ENCODE measurements at places on chromosomes 3 and 15. TPM values are rescaled to one million over a fixed set of nuclear protein-coding genes. Genes with fewer than 3 reads are reported as not detected.

- no peaks in the 10 kb centered on the region for H3K27me3 ChIP-seq
- H3K27ac ChIP-seq, result no peak overlapping the region
- H3K36me3 ChIP-seq, result no peaks in the 10 kb centered on the region
- no peaks in the 10 kb centered on the region for H3K4me1 ChIP-seq
- no peak for DNase-seq
These were observed 85.6 kb downstream of the RAP2B start for GRCh38 chr3:153247331-153248330.

PLD1 gene
- 108 TPM for total RNA-seq

ARGFX gene
- not detected for total RNA-seq

XCR1 gene
- total RNA-seq, result not detected

- H3K27ac ChIP-seq, result peak overlapping the region; percentile 50
- peaks cover 37% of the 10 kb centered on the region for H3K4me1 ChIP-seq
- no peak overlapping the region for H3K4me3 ChIP-seq
- H3K36me3 ChIP-seq, result no peaks in the 10 kb centered on the region
These were observed 9.0 kb downstream of the PPCDC start for GRCh38 chr15:75032395-75032794.

- H3K36me3 ChIP-seq, result no peaks in the 10 kb centered on the region
- H3K27ac ChIP-seq, result no peak within 1 kb of the TSS
- no peak for DNase-seq
- no peaks in the 10 kb centered on the region for H3K27me3 ChIP-seq
- H3K4me1 ChIP-seq, result no peaks in the 10 kb centered on the region
These were observed at the start of gene GCSAM for GRCh38 chr3:112132975-112133448. TSS of gene GCSAM (minus strand) at chr3:112133248. CDS start at chr3:112133120, 128 bp downstream.

WDR49 gene
- not detected for total RNA-seq

DPPA2 gene
- not detected for total RNA-seq

UPK1B gene
- total RNA-seq, result not detected

C3orf20 gene
- total RNA-seq, result not detected

DNA sequence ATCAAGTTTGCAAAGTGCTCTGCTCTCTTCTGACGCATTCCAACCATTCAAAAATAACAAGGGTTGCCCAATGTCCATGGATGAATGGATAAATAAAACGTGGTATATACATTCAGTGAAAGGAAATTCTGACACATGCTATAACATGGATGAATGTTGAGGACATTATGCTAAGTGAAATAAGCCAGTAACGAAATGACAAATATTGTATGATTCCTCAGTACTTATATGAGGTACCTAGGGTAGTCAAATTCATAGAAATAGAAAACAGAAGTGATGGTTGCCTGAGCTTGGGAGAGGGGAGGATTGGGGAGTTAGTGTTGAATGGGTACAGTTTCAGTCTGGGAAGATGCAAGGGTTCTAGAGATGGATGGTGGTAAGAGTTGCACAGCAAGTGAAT, 33.9 kb downstream of the SH3BP5 start:
- H3K4me3 ChIP-seq, result no peak overlapping the region
- H3K27ac ChIP-seq, result no peak overlapping the region
- H3K27me3 ChIP-seq, result no peaks in the 10 kb centered on the region
- no peak for DNase-seq

GRCh38 chr3:126355777-126356372, 1.3 kb downstream of the KLF15 start:
- DNase-seq, result peak; percentile 90
- no peak overlapping the region for H3K27ac ChIP-seq
- no peak overlapping the region for H3K4me3 ChIP-seq
- no peaks in the 10 kb centered on the region for H3K36me3 ChIP-seq
- H3K4me1 ChIP-seq, result peaks cover 12% of the 10 kb centered on the region

DNA sequence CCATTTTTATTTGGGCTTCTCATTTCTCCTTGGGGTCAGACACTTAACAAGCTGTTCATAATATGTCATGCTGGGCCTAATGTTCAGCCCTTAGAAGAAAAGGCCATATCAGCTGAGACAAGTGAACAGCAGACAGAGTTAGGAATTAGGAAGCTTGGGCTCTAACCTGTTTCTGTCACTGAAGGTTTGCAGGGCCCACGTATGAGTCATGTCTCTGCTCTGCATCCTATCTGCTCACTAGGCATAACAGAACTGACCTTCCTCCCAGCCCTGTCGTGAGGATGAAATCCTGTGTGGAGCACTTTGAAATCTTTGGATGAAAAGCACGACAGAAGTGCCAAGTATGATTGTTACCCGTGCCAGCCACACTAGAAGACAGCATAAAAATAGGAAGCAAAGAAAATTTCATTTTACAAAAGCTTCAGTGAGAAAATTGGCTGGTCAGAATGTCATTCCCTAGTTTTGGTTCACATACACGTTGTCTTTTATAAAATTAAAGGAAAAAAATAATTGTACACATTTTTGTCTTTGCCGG, 26.5 kb upstream of the CD47 start:
- H3K27me3 ChIP-seq, result no peaks in the 10 kb centered on the region
- H3K4me3 ChIP-seq, result no peak overlapping the region
- no peak for DNase-seq

DNA sequence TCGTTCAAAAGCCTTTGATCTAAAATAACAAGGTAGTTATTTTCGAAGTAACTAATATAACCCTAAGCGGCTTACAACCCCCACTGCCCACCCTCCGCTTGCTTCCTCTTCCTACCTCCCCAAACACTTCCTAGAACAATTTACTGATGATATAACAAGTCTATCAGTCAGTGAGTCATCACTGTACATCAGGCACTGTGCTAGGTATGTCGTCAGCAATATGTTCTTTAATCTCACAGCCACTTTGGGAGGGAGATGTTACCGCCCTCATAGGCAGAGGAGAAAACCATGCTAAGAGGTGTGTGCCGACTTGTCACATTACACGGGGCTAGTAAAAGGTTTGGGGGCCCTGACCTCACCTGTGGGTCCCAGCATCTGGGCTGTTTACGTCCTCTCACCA, 381.8 kb downstream of the EPHB1 start:
- no peak overlapping the region for H3K4me3 ChIP-seq
- H3K4me1 ChIP-seq, result no peaks in the 10 kb centered on the region
- H3K27ac ChIP-seq, result no peak overlapping the region
- H3K36me3 ChIP-seq, result no peaks in the 10 kb centered on the region

GRCh38 chr15:48842501-48842900, 31.6 kb upstream of the CEP152 start:
- no peak for DNase-seq
- no peaks in the 10 kb centered on the region for H3K4me1 ChIP-seq
- H3K27me3 ChIP-seq, result no peaks in the 10 kb centered on the region
- H3K27ac ChIP-seq, result no peak overlapping the region
- no peaks in the 10 kb centered on the region for H3K36me3 ChIP-seq
- no peak overlapping the region for H3K4me3 ChIP-seq

DNA sequence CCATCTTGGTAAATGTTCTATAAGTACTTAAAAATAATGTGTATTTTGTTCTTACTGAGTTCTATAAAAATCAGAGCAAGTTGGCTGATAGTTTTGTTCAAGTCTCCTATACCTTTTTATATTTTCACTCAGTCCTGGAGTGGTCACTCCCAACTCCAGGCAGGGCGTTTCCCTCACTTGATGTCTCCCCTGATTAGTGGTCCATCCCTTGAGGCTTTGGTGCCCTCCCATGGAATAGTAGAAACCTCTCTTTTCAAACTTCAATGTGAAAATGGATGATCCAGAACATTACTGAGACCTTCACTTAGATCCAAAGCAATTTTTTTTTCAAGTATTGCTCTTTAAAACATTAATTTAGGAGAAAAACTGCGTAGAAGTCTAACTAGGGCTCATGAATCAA, 25.0 kb upstream of the SCN10A start:
- DNase-seq, result peak; percentile 33
- H3K4me3 ChIP-seq, result no peak overlapping the region
- no peak overlapping the region for H3K27ac ChIP-seq
- H3K27me3 ChIP-seq, result peaks cover 3% of the 10 kb centered on the region
- no peaks in the 10 kb centered on the region for H3K36me3 ChIP-seq

GRCh38 chr3:30578986-30579579, 27.3 kb upstream of the TGFBR2 start:
- no peaks in the 10 kb centered on the region for H3K27me3 ChIP-seq
- no peak overlapping the region for H3K4me3 ChIP-seq
- no peaks in the 10 kb centered on the region for H3K36me3 ChIP-seq
- no peaks in the 10 kb centered on the region for H3K4me1 ChIP-seq

ESYT3 gene
- not detected for total RNA-seq

RASSF1 gene
- 27.0 TPM for total RNA-seq

GRCh38 chr15:39857132-39857531, 62.9 kb downstream of the GPR176 start:
- no peaks in the 10 kb centered on the region for H3K36me3 ChIP-seq
- H3K27ac ChIP-seq, result no peak overlapping the region
- no peak overlapping the region for H3K4me3 ChIP-seq

- H3K36me3 ChIP-seq, result no peaks in the 10 kb centered on the region
- no peak overlapping the region for H3K4me3 ChIP-seq
- peak; percentile 22 for DNase-seq
These were observed 161.6 kb upstream of the PDZRN3 start for GRCh38 chr3:73786321-73786807.

DNA sequence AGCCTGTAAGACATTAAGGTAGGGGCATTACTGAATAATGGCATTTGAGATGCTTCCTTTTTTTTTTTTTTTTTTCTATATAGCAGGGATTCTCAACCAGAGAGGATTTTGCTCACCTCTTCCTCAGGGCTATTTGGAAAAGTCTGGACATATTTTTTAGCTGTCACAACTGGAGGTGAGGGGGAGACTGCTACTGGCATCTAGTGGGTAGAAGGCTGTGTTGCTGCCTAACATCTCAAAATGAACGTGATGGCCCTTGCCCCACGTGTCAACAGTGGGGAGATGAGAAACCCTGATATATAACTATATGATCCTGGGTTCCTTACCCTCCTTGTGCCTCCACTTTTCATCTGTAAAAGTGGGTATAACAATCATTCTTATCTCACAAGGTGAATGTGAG, 71.9 kb downstream of the CADPS start:
- no peaks in the 10 kb centered on the region for H3K27me3 ChIP-seq
- no peak overlapping the region for H3K4me3 ChIP-seq
- H3K4me1 ChIP-seq, result no peaks in the 10 kb centered on the region
- H3K27ac ChIP-seq, result no peak overlapping the region
- no peak for DNase-seq
- no peaks in the 10 kb centered on the region for H3K36me3 ChIP-seq

DNA sequence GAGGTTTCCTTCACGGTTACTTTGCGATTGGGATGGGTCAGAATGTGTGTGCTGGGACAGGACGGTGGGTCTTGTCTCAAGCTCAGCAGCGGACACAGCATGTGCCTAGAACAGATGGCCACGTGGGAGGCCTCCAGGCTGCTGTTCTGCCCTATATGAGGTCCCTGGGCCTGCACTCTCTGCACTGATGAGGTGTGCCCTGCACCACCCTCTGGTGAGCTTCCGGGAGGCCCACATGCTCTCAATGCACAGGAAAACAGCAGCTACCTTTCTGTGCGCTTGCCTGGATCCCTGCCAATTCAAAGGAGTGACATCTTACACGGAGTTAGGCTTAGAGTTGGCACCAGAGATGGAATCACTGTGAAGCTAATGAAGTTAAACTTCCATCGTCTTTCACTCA, 59.8 kb downstream of the BOC start:
- H3K36me3 ChIP-seq, result no peaks in the 10 kb centered on the region
- H3K27ac ChIP-seq, result no peak overlapping the region
- peaks cover 2% of the 10 kb centered on the region for H3K27me3 ChIP-seq
- H3K4me1 ChIP-seq, result peaks cover 3% of the 10 kb centered on the region
- no peak for DNase-seq

CYP1A2 gene
- total RNA-seq, result not detected

CIB2 gene
- 4.0 TPM for total RNA-seq

GRCh38 chr3:112751564-112752512, 94.8 kb downstream of the CD200R1L start:
- no peak overlapping the region for H3K27ac ChIP-seq
- no peak overlapping the region for H3K4me3 ChIP-seq
- no peaks in the 10 kb centered on the region for H3K27me3 ChIP-seq
- no peaks in the 10 kb centered on the region for H3K36me3 ChIP-seq
- peak; percentile 15 for DNase-seq
- H3K4me1 ChIP-seq, result no peaks in the 10 kb centered on the region

DNA sequence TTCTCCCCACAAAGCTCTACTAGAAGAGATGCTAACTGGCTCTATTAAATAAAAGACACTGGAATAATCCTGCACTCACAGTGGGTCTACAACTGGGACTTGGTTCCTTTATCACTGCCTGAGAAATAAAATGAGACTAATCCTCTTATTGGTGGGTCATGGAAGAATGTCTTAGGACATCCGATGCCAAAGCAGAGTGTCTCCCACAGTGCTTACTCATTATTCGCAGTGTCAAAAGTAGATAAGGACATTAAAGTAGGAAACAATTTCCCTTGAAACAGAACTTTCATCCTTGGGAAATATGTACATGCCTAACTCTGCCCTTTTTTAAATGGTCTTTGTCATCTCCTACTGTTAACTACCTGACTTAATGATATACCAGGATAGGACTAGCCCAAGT, 71.5 kb downstream of the GSK3B start:
- no peaks in the 10 kb centered on the region for H3K27me3 ChIP-seq
- H3K4me1 ChIP-seq, result no peaks in the 10 kb centered on the region
- no peak overlapping the region for H3K4me3 ChIP-seq
- no peak overlapping the region for H3K27ac ChIP-seq

FANCD2OS gene
- not detected for total RNA-seq

DNA sequence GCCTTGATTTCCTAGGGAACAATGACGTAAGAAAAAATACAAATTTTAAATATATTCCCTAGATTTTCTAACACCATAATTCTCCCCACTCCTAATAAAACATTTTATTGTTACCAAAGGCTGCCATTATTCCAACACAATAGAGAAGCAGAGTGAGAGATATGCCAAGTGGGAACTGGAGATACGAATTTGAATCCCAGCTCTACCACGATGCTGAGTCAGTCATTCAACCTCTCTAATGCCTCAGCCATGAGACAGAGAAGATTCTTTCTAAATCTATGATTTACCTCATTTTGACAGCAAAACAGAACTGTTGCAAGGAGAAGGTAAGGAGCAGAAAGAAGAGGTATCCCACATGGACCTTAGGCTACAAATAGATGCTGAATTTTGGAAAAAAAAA, 112.5 kb downstream of the IGF2BP2 start:
- no peak for DNase-seq
- H3K36me3 ChIP-seq, result no peaks in the 10 kb centered on the region
- no peak overlapping the region for H3K27ac ChIP-seq

SH3GL3 gene
- total RNA-seq, result not detected

GRCh38 chr3:194382892-194383223, 13.3 kb upstream of the LRRC15 start:
- no peak overlapping the region for H3K4me3 ChIP-seq
- peaks cover 21% of the 10 kb centered on the region for H3K27me3 ChIP-seq
- H3K4me1 ChIP-seq, result no peaks in the 10 kb centered on the region
- no peak for DNase-seq

SCAMP5 gene
- total RNA-seq, result 4.4 TPM

PPP2R3A gene
- 14.6 TPM for total RNA-seq

All from endothelial cell of umbilical vein (primary cell).